ENCODE measurements at places on chromosomes 12 and 14.

GRCh38 chr14:96135285-96135684, 69.4 kb upstream of the BDKRB2 start:
- DNase-seq: no peak

DNA sequence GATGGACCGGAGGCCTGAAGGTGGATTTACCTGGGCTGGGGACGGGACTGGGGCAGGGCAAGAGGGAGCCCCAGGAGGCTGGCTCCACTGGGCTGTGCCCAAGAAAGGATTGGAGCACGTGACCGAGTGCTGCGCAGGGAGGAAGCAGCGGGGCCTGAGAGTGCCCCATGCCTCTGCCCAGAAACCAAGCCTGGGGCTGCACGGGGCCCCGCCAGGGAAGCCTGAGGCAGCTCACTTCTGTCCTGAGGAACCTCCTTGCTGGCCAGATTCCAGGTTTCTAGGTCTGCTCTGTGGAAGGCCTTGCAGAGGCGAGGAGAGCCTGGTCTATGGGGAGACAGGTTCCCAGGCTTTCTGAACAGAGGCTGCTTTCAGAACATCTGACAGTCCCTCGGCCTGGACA, 10.4 kb downstream of the NGB start:
- peak; percentile 17 for DNase-seq

GRCh38 chr14:21494902-21495762, 16.0 kb downstream of the METTL3 start:
- no peak for DNase-seq

DNA sequence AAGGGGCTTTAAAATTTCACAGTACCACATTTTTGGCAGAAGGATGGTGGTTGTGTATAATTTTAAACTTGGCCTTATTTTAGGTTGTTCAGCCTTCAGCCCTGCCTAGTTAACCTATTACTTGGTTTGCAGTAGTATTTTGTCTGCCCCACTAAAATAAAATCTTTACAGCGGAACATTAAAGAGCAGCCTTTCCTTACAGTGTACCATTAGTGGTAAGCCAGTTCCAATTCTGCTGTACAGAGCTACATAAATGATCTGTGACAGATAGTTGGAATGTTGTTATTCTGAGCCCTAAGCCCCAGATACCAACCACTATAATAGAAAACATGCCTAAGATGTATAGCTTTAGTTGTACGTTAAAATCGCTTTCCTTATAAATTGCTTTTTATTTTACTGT, 56.2 kb downstream of the SLC38A6 start:
- DNase-seq: no peak

DNA sequence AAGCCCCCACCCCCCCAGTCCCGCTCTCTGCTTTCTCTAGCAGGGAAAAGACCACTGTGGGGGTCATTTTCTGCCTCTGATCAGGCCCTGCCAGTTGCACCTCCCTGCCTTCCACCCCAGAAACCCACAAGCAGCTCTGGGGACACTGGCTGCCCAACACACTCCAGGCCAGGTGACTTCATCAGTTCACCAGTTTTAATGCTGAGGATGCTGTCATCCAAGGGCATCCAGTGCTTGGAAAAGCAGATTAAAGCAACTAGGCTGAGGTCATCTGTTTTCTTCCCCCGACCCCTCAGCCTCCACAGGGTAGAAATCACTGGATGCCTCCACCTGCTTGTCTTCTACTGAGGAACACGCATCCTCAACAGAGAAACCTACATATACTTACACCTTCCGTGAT, 282.4 kb downstream of the DPF3 start:
- DNase-seq: no peak

DNA sequence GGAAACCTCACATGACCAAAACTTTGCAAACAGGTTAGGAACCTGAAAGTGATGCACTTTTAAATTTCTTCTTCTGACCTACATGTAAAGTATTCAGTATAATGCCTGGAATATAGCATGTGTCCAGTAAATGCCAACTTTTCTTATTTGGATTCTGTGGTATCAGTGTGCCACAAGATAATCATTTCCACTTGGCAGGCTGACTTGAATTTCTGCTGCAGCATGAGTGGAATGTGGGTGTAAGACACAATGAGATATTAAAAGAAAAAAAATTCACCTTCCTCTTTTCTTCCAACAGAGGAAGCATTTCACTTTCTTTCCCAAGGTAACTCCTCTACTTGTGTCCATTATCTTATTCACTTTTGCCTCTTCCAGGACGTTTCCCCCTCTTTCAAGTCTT, 141.9 kb upstream of the PRKD1 start:
- DNase-seq: no peak
